ENCODE measurements at places on chromosomes 11 and 22. TPM values are rescaled to one million over a fixed set of nuclear protein-coding genes. Genes with fewer than 3 reads are reported as not detected.

- no peak for DNase-seq
These were observed 650 bp upstream of the NUP50 start for GRCh38 chr22:45163099-45163450.

GRCh38 chr11:61021661-61022212, 50.3 kb downstream of the CD6 start:
- no peak for DNase-seq

Gene SAMM50
- polyA plus RNA-seq = 61.7 TPM

Gene MED19
- 28.8 TPM for polyA plus RNA-seq

GRCh38 chr11:94199136-94200130, 70.8 kb downstream of the PANX1 start:
- no peak for DNase-seq

Measured in AG04450 (cell line).